ENCODE measurements at places on chromosomes 13 and 19.

DNA sequence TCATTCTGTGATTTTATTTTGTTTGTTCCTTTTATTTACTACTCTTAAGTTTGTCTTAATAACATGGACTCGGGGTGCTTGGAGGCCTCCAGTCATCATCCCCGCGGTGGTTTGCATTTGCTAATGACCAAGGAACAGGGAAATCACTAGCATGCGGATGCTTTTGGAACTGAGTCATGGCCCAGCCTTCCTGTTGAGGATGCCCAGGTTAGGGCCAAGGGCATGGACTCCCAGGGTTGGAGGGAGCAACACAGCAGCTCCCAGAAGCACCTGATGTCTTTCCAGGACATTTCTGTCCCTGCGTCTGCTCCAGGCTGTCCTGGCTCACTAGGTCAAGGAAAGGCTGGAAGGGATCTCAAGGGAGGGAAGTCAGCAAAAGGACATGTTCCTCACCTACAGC, 423.7 kb upstream of the TSHZ3 start:
- no peak for DNase-seq

GRCh38 chr19:4970558-4971423, 1.9 kb downstream of the KDM4B start:
- peak; percentile 32 for DNase-seq

DNA sequence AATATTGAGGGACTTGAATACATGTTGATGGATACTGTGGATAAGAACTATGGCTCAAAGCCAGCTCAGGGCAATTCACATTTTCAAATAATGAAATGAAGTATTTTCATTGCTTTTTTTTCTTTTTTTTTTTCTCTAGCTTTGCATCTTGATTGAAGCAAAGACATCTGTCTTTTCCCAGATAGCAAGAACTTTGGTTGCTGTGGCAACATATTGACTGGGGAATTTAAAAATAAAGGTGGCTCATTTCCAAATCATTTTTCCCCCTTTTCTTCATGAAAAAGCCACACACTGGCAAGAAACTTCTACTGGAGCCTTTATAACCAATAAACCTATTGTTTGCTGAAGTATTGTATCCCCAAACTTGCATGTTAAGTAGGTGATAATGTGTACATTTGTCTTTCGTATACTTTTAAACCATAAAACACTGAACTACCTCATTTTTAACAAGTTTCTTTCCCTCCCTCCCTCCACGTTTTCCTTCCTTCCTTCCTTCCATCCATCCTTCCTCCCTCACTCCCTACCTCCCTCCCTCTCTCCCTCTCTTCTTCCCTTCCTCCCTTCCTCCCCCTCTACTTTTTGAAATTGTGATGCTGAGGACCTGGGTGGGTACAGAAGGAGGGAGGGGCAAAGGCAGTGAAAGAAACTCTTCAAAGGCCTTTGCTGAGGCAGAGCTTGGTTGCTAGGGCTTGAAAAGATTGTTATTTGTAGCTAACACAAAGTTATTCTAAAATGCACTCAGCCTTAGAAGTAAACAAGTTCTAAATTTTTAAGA, 343.5 kb upstream of the SPRY2 start:
- no peak for DNase-seq

GRCh38 chr19:10625003-10625761, at the start of gene SLC44A2:
Gene SLC44A2 (plus strand): TSS chr19:10625553. CDS start chr19:10625634, 81 bp downstream.
- DNase-seq, result peak; percentile 87

- DNase-seq, result no peak
Observed at GRCh38 chr13:95505265-95505664, 47.3 kb upstream of the CLDN10 start.

GRCh38 chr19:18282021-18282787, 782 bp upstream of the JUND start:
- no peak for DNase-seq

- DNase-seq, result no peak
Observed at GRCh38 chr13:106517109-106517847, 18.2 kb downstream of the EFNB2 start.

- DNase-seq, result no peak
Observed at GRCh38 chr13:113098162-113098732, 7.3 kb upstream of the F7 start.
